Left lung (tissue), 14 donors: ENCODE measurements at places on chromosomes 4 and X. TPM values are rescaled to one million over a fixed set of nuclear protein-coding genes. Genes with fewer than 3 reads are reported as not detected.

The SORCS2 gene
- polyA plus RNA-seq: 5.2 TPM

The TMPRSS11A gene
- 0.10 TPM for polyA plus RNA-seq

The HS6ST2 gene
- polyA plus RNA-seq: 20.4 TPM

DNA sequence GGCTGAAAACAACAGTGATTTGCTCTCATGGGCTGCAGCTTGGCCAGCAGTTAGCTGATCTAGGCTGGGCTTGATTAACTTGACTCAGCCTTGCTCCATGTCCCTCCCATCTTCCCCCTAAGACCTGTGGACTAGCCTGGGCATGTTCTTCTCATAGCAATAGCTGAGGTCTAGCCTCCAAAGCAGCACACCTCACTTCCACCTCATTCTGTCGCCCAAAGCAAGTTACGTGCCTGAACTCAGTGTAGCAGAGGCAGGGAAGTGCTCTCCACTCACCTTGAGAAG is 62.2 kb downstream of the EVC start:
- no peaks in the 10 kb centered on the region for H3K27me3 ChIP-seq
- H3K4me1 ChIP-seq: no peaks in the 10 kb centered on the region
- no peak overlapping the region for H3K27ac ChIP-seq
- no peak overlapping the region for H3K4me3 ChIP-seq

DNA sequence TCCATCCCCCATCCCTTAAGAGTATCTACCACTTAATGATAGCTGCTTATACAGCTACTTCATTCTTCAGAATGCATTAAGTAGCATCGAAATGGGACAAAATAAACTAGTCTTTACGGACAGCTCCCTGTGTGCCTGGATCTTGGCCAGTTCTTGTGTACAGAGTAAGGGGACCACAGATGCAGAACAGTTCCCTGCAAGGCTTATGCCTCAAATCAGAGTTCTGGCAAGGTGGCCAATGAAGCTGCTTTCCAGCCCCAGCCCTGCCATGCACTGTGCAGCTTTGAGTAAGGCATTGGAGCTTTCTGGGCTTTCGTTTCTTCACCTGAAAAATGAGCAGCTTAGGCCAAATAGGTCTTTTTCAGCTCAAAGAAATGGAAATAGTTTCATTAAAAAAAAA is 14.2 kb downstream of the CLNK start:
- H3K36me3 ChIP-seq: no peaks in the 10 kb centered on the region
- H3K4me3 ChIP-seq: no peak overlapping the region
- no peak overlapping the region for H3K27ac ChIP-seq
- no peak for DNase-seq
- H3K4me1 ChIP-seq: no peaks in the 10 kb centered on the region

DNA sequence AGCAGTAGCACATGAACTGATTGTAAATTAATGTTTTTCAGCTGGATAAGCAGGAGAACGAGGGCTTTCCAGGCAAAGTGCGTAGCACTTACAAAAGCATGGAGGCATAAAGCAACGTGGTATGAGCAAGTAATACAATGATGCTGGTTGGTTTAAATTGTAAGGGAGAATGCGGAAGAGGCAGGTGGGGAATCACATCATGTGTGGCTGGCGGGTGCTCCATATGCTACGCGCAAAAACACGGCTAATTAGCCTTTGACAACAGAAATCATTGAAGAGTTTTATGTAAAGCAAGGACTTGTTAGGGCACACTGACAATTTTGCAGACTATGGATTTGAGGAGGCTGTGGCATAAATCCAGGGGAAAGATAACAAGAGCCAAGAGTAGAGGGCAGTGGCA is 14.6 kb downstream of the SYTL4 start:
- H3K27me3 ChIP-seq: no peaks in the 10 kb centered on the region
- no peaks in the 10 kb centered on the region for H3K36me3 ChIP-seq
- H3K4me1 ChIP-seq: no peaks in the 10 kb centered on the region
- H3K4me3 ChIP-seq: no peak overlapping the region

DNA sequence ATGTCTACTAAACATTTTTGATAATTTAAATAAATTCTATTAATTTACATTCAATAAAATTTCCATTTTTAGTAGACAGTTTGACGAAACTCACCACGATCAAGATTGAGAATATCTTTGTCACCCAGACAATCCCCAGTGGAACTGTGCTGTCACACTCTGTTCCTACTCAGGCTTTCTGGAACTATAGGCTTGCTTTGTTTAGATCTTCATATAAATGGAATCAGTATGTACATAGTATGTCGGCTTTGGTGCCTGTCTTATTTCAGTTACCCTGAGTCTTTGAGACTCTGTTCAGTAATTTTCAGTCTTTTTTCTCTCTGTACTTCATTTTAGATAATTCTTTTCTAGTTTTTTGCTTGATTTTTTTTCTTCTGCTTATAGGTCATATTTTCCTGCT is 163.5 kb upstream of the EMCN start:
- H3K27ac ChIP-seq: no peak overlapping the region
- no peaks in the 10 kb centered on the region for H3K27me3 ChIP-seq
- no peaks in the 10 kb centered on the region for H3K36me3 ChIP-seq

The SCARB2 gene
- 252 TPM for polyA plus RNA-seq

DNA sequence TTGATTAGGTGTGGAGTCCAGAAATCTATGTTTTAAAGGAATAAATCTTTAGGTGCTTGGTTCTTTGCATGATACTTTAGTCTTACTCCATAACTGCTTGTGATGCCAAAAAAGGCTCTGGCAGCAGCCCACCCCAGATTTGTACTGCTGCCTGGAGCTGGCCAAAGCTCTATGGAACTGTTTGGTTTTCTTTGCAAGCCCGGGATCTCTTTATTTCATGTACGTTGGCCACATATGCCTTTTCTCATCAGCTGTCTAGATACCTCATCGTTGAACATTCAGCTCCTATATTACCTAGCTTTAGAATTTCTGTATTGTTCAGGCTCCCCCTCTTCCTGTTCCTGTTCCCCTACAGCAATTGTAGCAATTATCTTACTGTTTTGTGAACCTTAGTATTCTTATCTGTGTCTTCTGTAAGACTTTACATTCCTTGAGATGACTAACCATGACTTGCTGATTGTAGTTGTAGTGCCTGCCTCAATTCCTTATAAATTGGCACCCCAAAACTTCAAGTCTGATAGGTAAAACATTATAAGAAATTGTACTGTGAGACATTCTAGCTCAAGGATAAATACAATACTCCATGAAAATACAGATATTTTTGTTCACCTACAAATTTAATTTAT is 199.4 kb upstream of the GPRIN3 start:
- no peaks in the 10 kb centered on the region for H3K36me3 ChIP-seq
- H3K27me3 ChIP-seq: no peaks in the 10 kb centered on the region
- no peak overlapping the region for H3K27ac ChIP-seq

- no peak overlapping the region for H3K4me3 ChIP-seq
- no peaks in the 10 kb centered on the region for H3K36me3 ChIP-seq
- no peak for DNase-seq
- H3K4me1 ChIP-seq: no peaks in the 10 kb centered on the region
- H3K27ac ChIP-seq: no peak overlapping the region
- H3K27me3 ChIP-seq: no peaks in the 10 kb centered on the region
These were observed 453.6 kb downstream of the CENPC start for GRCh38 chr4:67091673-67092072.

GRCh38 chrX:106959901-106960300 is 39.7 kb downstream of the CLDN2 start:
- no peaks in the 10 kb centered on the region for H3K4me1 ChIP-seq
- no peaks in the 10 kb centered on the region for H3K36me3 ChIP-seq
- H3K27ac ChIP-seq: no peak overlapping the region
- no peak overlapping the region for H3K4me3 ChIP-seq

GRCh38 chr4:2734612-2735011 is 21.5 kb downstream of the TNIP2 start:
- no peak for DNase-seq
- H3K4me1 ChIP-seq: no peaks in the 10 kb centered on the region
- H3K36me3 ChIP-seq: peaks cover 40% of the 10 kb centered on the region
- H3K4me3 ChIP-seq: no peak overlapping the region
- H3K27me3 ChIP-seq: no peaks in the 10 kb centered on the region

The BST1 gene
- polyA plus RNA-seq: 4.1 TPM

DNA sequence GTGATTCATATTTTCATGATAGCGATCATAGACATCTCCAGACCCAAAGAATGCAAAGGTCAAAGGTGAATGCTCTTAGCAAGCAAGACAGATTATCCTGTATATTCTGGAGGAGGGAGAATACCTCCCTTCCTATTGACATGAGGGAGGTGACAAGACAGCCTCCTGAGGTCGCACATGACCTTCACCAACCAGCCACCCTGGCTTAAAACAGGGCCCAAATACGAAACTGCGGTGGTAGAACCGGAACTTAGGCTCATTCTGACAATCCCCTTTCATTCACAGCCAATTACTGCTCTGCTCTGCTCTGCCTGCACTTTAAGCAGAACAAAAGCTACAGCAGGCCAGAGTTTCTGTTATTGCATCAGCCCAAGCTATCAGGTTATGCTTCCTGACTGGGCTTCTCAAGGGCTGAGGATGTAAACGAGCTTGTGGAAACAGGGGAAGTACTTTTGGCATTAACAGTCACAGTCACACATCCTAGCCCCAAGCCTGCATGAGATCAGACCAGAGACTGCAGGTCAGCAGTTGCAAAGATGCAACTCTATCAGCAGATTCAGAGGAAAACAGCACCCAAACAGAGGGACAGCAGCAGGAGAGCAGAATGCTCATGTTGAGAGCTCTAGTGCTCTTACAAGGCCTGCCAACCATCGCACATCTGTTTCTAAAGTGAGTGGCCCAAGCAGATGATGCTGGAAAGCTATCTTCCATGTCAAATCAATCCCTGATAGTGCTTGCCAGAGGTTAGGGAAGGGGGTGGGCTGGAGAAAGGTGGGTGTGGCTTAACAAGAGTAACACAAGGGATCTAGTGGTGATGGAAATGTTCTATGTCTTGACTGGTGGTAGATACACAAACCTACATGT is 51.3 kb upstream of the MAP3K15 start:
- no peak overlapping the region for H3K4me3 ChIP-seq
- peak overlapping the region; percentile 23 for H3K27ac ChIP-seq
- no peak for DNase-seq
- H3K36me3 ChIP-seq: no peaks in the 10 kb centered on the region

- H3K4me3 ChIP-seq: no peak overlapping the region
- DNase-seq: no peak
- no peaks in the 10 kb centered on the region for H3K27me3 ChIP-seq
- H3K4me1 ChIP-seq: no peaks in the 10 kb centered on the region
- no peak overlapping the region for H3K27ac ChIP-seq
These were observed 404.5 kb downstream of the GBA3 start for GRCh38 chr4:23097251-23097650.

DNA sequence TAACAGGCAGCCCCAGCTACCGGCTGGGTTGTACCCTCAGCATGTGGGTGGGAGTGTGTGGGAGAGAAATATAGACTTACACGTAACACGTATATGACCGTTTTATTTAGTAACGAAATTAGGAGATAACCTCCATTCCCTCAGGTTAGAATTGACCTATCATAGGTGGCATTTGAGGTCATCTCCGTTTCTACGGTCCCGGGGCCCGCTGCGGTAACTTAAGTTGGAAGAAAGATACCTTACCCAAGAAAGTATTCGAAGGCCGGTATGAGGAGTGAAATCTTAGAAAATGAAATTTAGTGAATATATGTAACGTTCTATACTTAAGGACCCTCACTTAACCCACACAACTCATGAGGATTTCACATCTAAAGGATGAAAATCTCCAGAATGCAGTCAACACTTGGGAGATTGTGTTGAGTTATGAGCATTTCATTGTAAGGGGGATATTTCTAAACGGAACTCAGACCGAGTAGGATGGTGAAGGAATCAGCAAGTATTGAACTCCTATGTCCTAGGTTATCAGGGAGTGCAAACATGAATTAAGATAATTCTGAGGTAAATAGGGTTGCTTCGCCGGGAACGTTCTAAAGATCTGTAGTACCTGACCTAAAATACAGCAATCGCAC is 891 bp downstream of the CISD2 start:
- DNase-seq: peak; percentile 5
- H3K27me3 ChIP-seq: no peaks in the 10 kb centered on the region

DNA sequence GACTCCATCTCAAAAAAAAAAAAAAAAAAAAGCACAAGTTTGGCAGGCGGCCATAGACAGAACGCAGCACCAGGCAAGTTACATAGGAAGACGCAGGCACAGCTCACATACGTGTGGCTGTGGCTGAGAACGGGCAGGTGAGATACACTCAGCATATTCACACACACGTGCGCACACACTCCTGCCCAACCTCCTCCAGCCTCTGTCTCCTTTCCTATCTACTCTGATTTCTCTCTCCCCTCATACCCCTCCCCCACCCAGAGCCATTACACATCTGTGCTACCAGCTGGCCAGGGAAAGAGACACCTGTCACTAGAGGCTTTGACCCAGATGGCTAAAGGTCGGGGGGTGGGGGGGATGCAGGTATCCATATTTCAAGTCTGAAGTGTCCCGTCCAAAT is 2.2 kb upstream of the SLC38A5 start:
- H3K4me1 ChIP-seq: no peaks in the 10 kb centered on the region
- no peak for DNase-seq
- no peak overlapping the region for H3K27ac ChIP-seq
- H3K27me3 ChIP-seq: no peaks in the 10 kb centered on the region

- H3K27me3 ChIP-seq: no peaks in the 10 kb centered on the region
- peaks cover 87% of the 10 kb centered on the region for H3K4me1 ChIP-seq
- H3K27ac ChIP-seq: peak overlapping the region; percentile 48
- H3K36me3 ChIP-seq: no peaks in the 10 kb centered on the region
- no peak overlapping the region for H3K4me3 ChIP-seq
- no peak for DNase-seq
These were observed 73.1 kb downstream of the RAPGEF2 start for GRCh38 chr4:159175989-159176375.

DNA sequence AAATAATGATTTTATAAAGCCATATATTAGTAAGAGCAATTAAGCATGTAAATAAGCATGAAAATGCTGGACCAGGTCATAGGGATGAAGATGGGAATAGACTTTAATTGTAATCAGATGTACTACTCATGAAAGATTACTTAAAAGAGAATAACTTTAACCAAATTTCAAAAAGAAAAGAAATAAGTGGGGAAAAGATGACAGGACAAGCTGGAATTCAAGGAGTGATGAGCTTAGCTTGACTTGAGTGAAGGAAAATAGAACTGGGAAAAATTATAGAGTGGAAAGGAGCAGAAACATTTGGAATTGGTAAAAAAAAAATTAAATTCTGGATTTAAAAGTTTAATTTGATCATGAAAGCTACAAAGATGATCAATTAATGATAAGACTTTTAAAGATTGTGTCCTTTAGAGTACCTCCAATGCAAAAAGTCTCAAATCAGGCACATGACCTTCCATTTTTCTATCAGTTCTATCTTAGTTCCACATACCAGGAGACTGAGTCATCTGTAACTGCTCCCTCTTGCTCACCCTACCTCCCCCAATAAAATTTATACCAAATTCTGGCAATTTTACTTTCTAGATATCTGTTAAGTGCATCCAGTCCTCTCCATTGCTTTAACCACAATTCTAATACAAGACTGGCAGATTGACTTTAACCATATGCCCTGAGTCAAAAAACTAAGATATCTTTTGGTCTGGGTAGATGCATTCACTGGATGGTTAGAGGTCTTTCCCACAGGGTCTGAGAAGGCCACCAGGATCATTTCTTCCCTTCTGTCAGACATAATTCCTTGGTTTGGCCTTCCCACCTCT is 56.4 kb upstream of the SLIT2 start:
- DNase-seq: no peak
- H3K4me1 ChIP-seq: no peaks in the 10 kb centered on the region
- no peaks in the 10 kb centered on the region for H3K27me3 ChIP-seq
- H3K36me3 ChIP-seq: no peaks in the 10 kb centered on the region

The SSX4B gene
- not detected for polyA plus RNA-seq

GRCh38 chr4:99117876-99118693 is 26.0 kb downstream of the ADH4 start:
- H3K27me3 ChIP-seq: no peaks in the 10 kb centered on the region
- no peaks in the 10 kb centered on the region for H3K4me1 ChIP-seq
- peak; percentile 22 for DNase-seq
- H3K4me3 ChIP-seq: no peak overlapping the region
- H3K36me3 ChIP-seq: no peaks in the 10 kb centered on the region
- no peak overlapping the region for H3K27ac ChIP-seq
